ENCODE measurements at places on chromosomes 1 and 21.

DNA sequence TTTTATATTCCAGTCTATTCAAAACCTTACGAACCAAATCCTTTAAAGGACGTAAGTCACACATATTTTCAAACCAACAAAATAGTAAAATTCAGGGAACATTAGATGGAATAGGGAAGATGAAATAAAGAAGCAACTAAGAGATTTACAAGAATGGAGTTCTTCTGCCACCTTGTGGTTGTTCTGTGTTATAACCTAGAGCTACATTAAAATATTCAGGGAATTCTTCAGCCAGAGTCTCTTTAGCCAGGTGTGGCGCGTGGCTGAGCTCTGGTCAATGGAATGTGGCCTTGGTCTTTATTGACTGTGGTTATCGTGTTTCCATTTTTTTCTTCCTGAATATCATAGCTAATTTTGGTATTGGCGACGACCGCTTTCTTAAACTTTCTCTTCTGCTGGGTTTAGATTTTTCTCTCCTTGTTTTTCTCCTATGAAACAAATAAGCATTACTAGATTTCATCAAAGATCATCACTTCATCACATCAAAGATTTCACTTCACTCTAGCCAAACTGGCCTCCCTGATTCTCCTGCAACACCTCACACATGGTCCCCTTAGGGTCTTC is 221.3 kb downstream of the MRPL39 start:
- DNase-seq = peak; percentile 60

DNA sequence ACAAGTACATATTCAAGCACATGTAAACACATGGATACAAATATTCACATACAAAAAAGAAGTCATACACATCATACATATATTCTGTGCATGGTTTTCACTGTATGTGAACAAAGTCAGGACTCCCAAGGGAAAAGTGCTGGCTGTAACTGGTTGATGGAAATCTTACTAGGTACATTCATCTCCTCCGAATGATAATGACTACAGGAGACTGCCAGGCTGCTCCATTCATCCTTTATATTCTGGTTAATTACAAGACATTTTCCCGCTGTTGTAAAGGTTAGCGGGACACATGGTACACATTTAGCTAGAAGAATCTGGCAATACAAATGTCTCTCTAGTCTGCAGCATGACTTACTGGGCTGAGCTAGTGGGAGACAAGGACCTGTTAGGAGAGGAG is 26.2 kb upstream of the HMGB4 start:
- DNase-seq = no peak

DNA sequence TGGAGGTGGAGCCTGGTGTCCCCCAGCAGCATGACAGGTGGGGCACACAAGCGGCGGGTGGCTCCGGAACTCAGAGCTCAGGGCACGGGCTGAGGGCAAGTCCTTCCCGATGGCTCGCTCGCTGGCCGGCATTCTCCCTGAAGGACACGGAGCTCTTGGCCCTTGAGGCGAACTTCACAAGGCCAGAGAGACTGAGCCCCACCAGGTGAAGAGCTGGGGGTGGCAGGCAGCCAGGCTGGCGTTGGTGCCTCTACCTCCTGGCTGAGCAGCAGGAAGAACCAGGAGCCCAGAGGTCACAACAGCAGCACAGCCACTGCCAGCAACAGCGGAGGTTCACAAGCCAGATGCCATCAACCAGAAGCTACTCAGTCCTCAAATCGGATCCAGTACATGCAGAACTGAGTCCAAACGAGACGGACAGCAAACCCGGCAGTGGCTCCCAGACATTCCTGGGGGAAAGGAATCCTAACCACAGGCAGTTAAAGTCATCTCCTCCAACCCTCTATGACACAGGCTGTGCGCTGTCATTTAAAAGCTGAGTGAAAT is 54.1 kb downstream of the NPHP4 start:
- DNase-seq = no peak

DNA sequence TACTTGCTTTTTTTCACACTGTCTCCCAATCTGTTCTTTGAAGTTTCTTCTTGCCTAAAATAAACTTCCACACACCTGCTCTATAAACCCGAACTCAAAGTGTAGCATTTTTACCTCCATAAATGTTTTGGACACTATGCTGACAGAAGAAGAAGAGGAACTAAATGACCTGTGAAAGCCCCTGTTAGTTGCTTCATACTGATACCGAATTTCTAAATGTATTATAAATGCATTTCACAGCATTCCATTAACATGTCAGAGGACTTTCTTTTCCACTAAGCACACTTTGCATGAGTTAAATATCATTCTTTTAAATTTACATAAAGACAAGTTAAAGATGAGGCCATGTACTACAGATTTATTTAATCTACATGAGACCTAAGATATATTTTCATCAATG is 281.0 kb downstream of the SMYD3 start:
- DNase-seq = no peak

DNA sequence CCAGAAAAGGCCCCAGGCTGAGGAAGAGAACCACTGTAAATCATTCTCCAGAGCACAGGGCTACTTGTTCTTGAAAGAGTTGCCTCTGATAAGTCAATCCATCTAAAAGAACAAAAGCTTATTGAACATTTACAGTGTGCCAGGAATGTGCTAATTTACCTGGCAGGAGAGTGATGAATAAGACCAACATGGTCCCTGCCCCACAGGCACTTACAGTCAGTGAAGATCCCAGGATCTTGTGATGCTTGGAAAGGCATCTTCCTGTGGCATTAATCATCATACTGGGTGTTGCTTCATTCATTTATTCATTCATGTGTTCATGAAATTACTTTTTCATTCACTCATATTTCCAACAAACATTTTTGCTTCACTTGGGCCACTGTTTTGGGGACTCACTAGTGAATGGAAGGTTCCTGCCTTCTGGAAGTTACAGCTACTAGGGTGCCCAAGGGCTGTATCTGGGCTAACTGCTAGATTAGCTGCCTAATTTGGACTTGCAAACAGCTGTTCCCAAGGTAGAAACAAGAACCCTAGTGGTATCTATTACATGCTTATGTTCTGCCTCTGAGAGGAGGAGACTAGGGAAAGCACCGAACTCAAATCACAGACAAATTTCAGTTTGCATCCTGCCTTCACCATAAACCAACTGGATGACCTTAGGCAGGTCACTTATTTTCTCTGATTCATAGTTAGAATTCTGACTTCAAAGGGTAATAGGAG is 133.5 kb downstream of the CLIC6 start:
- DNase-seq = no peak

DNA sequence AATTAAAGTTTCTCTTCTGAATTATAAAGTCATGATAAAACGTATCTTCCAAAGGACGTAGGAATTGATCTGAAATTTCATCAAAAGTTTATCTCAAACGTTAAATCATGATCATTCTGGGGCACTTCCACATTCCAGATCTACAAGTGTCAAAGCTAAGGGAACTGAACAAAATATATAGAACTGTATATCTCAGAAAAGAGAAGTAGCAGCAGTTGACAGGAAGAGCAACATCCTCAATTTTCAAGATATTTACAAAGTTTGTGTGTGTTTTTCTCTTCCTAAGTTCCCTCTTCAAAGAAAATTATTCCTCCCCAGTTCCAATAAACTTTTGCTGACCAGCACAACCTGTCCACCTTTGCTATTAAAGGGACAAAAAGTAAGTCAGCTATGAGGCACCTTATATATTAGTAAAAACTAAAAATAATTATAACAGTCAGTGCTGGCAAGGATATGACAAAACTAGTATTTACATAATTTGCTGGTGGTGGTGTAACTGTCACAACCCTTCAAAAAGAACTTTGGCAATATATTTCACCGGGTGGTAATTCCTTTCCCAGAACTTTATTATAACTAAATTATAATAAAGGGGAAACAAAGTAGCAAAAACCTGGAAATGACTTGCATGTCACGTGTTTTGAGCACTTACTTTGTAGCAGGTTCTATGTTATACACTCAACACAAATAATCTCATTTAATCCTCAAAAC is 38.5 kb upstream of the EYA3 start:
- DNase-seq = no peak

GRCh38 chr21:39182016-39182415 is 1.2 kb downstream of the PSMG1 start:
- no peak for DNase-seq

DNA sequence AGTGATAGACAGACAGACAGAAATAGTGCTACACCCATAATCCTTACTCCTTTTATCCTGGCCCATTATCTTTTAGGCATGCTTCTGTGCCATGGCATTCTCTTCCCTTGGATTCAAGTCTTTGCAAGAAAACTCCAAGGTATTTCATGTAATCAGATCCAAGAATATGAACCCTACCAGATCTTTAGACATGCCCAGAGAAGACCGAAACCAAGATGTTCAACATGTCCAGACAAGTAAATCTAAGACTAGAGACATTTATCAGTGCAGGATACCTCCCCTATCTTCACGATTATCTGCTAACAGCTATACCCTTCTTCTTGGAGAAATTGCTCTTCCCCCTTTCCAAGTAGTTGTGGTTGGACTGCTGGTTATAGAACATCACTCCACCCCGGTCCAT is 11.8 kb upstream of the C1orf141 start:
- no peak for DNase-seq

GRCh38 chr1:31390071-31390470 is 17.2 kb upstream of the FABP3 start:
- DNase-seq = no peak

DNA sequence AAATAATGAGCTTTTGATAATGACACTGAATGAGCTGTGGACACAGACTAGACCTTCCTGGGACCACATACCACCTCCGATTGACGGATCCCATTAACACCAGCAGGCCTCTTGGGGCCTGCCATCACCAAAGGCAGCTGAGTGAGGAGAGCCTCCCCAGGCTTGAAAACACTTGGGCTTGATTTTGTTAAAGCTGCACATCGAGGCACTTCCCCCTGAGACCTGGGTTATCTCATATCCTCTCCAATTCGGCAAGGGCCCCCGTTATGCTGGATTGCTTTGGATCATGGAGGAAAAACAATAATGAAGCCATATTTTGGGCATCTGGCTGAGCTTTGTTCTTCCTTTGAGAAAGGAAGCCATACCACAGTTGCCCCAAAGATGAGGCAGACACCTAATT is 143.0 kb downstream of the AJAP1 start:
- DNase-seq = no peak

GRCh38 chr1:60921175-60921574 is 161.2 kb upstream of the NFIA start:
- no peak for DNase-seq

DNA sequence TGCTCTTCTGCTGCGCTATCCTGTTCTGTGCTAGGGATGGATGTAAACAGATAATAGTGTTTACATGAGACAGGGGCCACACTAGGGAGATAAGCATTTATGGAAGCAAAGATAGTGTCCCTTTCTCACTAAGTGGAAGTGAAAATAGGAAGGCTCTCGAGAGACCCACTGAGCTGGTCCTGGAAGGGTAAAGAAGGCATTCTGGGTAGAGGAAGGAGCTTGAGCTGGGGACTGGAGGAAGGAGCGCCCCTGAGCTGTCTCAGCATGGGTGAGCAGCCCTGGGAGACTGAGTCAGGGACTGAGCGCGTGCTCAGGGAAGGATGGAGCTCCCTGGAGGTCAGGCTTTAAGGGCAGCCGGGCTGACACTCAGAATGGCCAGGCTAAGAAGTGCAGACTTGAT is 93.3 kb downstream of the IGSF21 start:
- DNase-seq = no peak

DNA sequence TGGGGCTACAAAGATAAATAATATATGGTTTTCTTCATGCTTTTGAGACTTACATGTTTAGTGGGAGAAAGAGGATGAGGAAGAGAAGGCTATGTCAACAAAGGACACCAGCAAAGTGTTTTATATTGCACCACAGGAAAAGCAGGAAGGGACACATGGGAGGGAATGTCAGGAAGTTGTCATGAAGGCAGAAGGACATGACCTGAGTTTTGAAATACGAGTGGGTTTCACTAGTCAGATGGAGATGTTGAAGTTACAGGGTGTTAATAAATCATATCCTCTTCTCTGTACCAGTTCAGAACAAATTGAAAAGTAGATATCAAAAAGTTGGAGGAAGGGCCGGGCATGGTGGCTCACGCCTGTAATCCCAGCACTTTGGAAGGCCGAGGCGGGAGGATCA is 18.2 kb upstream of the AGO1 start:
- no peak for DNase-seq

All from NCI-H1417 treated with DMSO at 0.1 percent for 48 hours (cell line).